Fibroblast of the aortic adventitia (primary cell): ENCODE measurements at places on chromosomes 2 and 18. TPM values are rescaled to one million over a fixed set of nuclear protein-coding genes. Genes with fewer than 3 reads are reported as not detected.
A peak's percentile ranks its signal among the peaks of the same experiment; 100 is the strongest.

The CYP20A1 gene
- total RNA-seq = 51.7 and 69.4 TPM in 2 replicates

The PDE1A gene
- total RNA-seq = 18.7 and 34.9 TPM in 2 replicates

The RNF152 gene
- total RNA-seq = 7.3 and 12.8 TPM in 2 replicates

The SCYGR7 gene
- not detected in 2 replicates for total RNA-seq

GRCh38 chr2:42783511-42783910, 8.9 kb downstream of the HAAO start:
- no peak for DNase-seq

- DNase-seq = peak; percentile 70
Observed at GRCh38 chr18:31685097-31686082, 1.0 kb upstream of the B4GALT6 start.

DNA sequence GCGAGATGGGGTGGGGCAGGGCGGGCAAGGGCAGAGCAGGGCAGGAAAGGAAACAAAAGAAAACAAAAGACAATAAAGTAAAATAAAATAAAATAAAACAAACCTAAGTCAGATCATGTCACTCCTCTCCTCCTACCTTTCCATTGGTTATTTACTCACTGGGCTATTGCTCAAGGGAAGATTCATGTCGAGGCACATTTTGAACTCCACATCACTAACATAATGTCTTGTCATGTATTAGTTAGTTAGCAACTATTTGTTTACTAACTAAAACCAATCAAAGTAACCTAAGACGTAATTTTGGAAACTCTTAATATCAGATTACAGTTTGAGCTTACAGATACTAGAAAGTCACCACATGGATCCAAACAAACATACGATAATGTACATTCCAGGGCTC, 2.2 kb downstream of the C1D start:
- no peak for DNase-seq

- DNase-seq = no peak
Observed at GRCh38 chr2:167602122-167602521, 645.3 kb downstream of the STK39 start.

GRCh38 chr2:181258720-181259119, 198.5 kb upstream of the ITGA4 start:
- DNase-seq = peak; percentile 45

DNA sequence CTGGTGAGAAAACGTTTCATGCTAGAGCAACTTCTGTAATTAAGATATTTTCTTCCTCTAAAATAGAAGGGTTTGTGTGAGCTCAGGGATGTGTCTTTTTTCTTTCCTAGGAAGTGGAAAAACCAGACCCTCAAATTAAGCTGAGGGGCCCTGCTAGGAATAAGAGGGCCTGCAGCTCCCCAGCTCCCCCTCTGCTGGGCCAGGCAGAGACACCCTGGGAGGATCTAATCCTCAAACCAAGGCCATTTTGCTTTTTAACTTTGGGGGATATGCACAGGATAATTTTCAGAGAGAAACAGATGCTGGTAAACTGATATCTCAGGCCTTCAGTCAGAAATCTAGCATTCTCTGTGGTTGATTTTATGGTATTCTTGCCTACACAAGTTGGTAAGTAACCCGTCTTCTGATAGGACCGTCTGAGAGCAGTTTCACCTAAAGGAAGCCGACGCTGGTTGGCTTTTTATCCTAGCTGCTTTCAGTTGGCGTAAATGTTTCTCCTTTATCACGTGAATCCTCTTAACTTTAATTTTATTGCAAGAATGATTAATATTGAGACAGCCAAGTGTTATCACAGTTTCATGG, 34.8 kb downstream of the SNTG2 start:
- no peak for DNase-seq

DNA sequence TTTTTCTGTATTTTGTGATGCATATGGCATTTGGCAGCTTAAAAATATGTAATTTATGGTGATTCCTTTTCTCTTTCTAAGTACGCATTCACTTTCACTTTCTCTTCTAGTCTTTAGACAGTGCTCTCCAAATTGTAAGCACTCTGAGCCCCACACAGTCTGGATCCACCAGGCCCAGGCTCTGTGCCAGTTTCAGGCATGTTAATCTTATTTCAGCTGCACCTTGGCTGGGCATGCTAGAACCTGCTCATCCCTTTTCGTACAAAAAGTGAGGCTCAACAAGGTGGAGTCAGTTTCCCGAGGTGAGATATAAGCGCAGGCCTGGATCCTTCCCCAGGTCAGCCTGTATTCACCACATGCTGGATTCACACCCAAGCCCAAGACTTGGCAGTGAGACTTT, 203.9 kb downstream of the MTX2 start:
- peak; percentile 51 for DNase-seq

GRCh38 chr2:107595285-107595684, 231.4 kb upstream of the RGPD4 start:
- DNase-seq = no peak

DNA sequence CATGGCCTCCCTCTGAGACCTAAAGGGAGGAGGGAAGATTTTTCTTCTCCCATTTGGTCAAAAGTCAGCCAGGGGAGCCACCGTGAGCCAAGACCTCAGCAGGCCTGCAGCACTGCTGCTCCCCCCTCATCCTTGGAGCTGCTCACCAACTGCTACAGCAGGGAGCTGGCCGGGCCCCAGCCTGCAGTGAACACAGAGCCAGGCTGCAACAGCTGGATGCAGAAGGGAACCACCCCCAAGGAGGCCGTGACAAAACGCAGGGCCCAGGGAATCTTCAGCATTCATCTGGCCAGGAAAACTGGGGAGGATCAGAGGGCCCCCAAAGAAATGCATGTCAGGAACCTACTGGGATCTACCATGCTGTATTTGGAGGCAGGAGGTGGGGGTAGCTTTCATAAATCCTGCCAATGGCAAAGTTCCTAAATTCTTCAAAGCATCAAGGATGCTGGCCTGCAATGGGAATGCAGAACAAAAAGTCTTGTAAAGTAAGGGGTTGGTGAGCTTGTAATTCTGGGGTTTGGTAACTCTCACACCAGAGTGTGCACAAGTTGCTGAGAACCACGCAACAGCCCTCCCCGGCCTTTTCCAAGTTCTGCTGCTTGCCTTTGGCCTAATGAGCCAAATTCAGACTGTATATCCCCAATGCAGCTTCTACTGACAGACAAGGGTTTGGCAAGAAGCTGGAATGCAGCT, 61.0 kb downstream of the CACNB4 start:
- peak; percentile 37 for DNase-seq

- DNase-seq = peak; percentile 38
Observed at GRCh38 chr2:40202798-40203400, 249.0 kb downstream of the SLC8A1 start.
